Frontal cortex (tissue), 4 donors: ENCODE measurements at places on chromosomes 1 and 21. TPM values are rescaled to one million over a fixed set of nuclear protein-coding genes. Genes with fewer than 3 reads are reported as not detected.

- no peak for DNase-seq
These were observed 71.0 kb upstream of the GNG4 start for GRCh38 chr1:235720544-235720943.

- no peak for DNase-seq
These were observed 36.1 kb downstream of the LRIF1 start for GRCh38 chr1:110927484-110928075.

DNA sequence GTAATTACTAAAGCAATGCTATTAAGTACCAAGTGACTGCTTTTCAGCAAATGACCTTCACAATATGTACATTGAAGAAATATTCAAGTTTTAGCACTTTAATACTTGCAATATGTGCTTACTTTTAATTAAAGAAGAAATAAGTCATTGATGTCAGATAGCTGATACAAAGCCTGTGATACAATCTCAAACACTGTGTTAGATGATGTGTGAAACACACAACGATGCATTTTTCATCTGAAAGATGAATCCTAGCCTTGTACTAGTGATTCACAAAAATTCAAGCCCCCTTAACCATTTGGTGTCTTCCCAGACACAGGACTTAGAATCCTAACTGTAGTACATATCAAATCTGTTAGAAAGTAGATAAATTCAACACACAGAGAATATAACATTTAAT is 724.1 kb upstream of the ADAMTS5 start:
- no peak for DNase-seq

DNA sequence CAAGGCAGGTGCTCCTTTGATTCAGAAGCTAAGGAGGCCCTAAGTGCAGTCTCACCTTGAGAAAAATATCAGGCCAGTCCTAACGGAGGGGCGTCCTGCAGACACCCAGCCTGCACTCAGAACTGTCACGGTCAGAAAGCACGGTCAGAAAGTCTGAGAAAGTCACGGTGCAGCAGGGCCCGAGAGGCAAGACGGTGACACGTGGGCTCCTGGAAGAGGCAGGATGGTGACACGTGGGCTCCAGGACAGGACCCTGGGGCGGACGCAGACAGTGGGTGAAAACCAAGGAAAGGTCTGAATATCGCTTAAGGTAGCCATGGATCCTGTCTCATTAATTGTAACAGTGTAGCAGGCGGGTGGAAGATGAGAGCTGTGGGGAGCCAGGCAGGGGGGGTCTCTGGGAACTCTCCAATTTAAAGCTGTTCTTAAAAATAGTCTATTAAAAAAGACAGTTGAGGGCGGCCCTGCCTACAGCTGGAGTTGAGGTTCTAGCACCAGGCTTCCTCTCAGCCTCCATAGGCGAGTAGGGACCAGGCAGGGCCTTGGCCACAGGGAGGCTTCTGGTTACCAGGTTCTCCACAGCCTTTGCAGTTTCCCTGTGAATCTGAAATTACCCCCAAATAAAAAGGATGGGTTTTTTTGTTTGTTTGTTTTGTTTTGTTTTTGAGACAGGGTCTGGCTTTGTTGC is 65.2 kb downstream of the FAAP20 start:
- no peak for DNase-seq

GRCh38 chr21:14545906-14546480 is at the start of gene SAMSN1:
SAMSN1 (minus strand) TSS chr21:14546315; CDS start chr21:14546261, 54 bp downstream.
- no peak for DNase-seq

DNA sequence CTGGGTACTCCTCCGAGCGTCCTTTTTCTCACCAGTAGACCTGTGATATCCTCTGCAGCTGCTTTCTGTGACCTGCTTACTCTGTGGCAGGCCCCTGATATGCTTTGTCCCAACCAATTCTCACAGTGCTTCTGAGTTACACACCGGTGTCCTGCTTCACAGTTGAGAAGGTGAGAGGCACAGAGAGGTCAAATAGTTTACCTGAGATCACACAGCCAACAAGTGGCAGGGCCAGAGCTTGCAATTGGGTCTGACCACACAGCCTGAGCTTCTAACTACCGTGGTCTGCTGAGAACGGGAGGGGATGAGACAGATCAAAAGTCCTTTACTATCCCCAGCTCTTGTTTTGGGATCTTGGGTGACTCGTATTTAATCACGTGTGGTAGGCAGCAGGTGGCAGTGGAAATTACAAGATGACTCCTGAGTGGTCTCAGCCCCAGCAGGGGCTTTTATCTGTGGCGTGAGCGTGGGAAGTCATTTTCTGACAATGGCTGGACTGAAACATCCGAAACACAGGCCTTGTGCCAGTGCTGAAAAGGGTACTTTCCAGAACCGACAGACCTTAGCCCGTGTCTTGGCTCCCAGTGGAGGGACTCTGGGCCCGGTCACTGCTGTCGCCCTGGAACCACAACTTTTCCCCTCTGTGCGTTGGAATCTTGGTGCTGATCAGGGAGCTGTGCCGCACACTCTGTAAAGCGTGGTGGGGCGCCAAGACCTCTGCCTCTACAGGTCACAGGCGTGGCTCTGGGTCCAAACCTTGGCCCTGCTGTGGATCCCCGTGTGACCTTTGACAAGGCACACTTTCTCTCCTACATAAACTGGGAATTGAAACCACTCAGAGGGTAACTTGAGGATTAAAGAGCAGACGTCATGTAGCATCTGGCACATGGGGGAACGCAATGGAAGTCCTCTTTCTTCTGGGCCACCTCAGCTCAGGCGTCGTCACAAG is 11.9 kb downstream of the THEMIS2 start:
- DNase-seq, result no peak

DNA sequence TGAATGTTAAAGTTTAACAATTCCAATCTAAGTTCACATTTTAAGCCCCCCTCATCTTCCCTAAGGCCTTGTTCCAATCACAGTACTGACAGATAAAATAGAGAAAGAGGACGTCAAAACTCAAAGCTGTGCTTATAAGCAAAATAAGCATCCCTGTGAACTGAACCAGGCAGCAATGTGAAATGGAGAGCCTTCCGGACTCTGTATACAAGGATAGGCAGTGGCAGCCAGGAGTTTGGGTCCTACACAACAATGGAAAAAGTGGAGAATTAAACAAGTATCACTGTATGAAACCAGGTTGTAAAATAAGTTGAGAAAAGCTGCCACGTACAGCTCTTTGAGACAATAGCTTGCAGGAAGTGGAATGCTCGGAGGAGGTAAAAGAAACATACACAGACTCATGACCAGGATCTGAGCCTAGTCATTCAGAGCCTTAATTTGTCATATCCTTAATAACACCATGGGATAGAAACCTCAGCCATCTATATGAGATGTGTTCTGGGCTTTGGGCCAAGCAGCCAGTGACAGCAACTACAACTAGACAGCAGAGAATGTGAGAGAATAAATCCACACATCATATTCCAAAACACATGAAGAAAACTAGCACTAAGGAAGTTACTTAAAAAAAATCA is 55.2 kb upstream of the PALMD start:
- no peak for DNase-seq

- no peak for DNase-seq
These were observed 16.8 kb downstream of the DUSP10 start for GRCh38 chr1:221724931-221725605.

- DNase-seq, result no peak
These were observed 2.7 kb downstream of the GIPC2 start for GRCh38 chr1:78048446-78048845.

DNA sequence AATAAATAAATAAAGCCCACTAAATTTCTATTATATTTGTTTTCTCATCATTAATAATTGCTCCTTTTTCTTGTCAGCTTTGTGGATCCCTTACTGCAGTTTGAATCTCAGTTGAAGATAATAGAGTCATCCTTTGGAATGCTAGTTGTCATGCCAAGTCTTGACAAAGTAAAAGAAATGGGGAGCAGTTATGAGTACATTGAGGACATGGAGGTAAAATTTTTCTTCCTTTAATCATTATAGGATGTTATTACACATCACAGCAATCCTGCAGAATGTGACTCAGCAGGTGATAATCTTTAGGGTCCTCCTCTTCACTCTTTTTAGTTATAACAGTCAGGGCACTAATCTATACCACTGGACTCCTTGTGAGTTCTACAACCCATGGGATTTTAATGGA is 24.1 kb downstream of the MROH9 start:
- no peak for DNase-seq

DNA sequence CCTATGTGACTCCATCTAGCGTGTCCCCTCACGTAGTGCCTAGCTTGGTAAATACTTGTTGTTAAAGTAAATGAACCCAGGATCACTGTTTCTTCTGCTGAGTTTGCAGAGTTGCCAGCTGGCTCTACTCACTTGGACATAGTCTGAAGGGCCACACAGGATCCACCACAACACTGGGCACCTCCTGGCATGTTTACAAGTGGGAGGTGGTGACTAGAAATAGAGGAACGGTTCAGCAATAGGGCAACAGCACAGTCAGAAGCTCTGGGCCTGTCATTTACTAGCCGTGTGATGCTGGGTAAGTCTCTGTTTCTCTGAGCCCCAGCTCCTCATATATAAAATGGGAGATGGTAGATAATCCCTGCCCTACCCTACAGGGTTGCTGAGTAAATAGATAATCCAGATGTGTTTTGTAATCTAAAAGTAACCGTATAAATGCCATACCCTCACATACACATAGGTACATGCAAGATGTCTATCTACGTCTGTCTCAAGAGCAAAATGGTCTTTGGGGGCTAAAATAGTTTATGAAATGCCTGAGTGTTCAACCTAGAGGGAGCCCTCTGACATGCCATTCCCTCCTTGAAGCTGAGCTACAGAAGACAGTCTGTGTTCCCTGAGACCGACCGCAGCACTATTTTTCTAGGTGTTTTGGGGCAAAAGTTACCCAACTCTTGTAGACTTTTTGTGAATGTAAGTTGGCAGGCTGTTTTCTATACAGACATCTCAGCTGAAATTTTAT is 20.5 kb downstream of the RNF220 start:
- DNase-seq, result no peak

DNA sequence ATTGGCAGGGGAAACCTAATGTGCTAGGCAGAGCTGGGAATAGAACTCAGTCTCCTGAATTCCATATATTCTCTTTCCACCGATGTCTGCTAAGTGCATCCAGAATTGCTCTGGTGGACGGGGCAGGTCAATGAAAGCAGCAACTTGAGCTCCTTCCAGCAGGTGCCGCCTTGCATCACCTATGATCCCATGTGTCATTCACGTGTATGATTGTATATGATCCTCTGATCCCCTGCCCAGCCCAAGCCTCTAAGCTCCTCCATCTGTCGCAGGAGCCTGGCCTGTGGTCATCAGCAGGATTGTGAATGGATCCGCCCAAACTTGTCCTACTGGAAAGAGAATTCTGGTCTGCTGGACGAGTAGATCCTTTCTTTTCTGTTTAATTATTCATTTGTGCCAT is 13.1 kb downstream of the ACTA1 start:
- no peak for DNase-seq

- DNase-seq, result no peak
These were observed 147.8 kb upstream of the MAP1LC3C start for GRCh38 chr1:242146652-242147051.

- DNase-seq, result no peak
These were observed 8.8 kb downstream of the ADCY10 start for GRCh38 chr1:167905182-167905581.

DNA sequence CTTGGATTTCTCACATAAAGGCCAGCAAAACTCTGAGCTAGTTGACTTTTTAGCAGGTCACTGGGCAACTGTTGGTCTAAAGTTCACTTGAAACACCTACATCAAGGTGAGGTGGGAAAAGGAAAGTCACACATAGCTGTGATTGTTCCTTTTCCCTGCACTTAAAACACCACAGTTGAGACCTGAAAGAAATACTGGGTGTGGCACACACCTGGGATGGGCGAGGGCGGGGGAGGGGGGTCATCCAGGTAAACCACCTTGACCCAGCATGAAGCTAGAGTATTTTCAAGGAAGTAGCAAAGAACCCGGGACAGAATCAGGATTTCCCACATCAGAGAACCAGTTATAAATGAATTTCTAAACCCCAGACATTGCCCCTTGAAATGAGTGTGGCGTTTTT is 26.4 kb downstream of the ZNF697 start:
- no peak for DNase-seq

- no peak for DNase-seq
These were observed 10.8 kb upstream of the EXTL1 start for GRCh38 chr1:26010825-26011224.

DNA sequence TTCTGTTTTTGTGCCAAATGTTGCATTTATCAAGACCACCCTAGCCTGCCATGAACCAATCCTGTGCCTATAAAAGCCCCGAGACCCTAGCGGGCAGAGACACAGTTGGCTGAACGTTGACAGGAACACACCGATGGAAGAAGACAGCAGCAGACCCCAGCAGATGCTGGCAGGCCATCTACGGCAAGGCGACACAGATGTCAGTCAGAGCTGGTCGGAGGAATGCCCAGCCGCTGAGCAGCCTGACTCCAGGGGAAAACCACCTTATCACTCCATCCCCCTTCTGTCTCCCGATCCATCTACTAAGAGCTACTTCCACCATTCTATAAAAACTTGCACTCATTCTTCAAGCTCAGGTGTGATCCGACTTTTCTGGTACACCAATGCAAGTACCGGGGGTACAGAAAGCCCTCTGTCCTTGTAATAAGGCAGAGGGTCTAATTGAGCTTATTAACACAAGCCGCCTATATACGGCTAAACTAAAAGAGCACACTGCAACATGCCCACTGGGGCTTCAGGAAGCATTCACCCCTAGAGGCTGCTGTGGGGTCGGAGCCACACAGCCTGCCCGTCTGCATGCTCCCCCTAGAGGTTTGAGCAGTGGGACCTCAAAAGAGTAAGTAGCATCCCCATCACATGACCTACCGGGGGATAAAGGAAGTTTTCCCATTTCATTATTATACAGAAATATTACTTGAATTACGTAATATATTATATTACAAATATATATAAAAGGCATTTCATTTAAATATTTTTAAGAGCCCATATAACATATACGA is 1156.3 kb upstream of the B3GALT2 start:
- DNase-seq, result no peak

DNA sequence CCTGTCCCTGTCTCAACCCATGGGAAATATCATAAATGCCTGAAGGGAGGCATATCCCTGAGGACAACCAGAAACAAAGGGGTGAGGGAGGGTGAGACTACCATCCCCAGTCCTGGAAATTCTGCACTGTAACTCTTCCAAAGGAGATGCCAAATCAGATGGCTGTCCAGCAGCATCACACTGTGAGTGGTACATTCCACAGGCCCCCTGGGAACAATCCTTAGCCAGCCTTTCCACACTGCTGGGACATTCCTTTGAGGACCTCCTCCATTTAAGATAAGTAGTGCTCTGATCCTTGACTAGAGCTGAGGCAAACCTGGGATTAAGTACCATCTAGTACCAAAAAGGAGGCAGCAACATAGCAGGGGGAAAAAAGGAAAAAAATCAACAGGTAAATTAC is 10.7 kb downstream of the IVL start:
- no peak for DNase-seq

The BSND gene
- total RNA-seq, result not detected

The NEXN gene
- under 0.01 TPM for total RNA-seq

The CFHR5 gene
- total RNA-seq, result not detected

The TFF2 gene
- not detected for total RNA-seq

The KCNK1 gene
- 4.9 TPM for total RNA-seq

The RAB7B gene
- total RNA-seq, result under 0.01 TPM

The SPATA46 gene
- not detected for total RNA-seq

The WDR64 gene
- not detected for total RNA-seq

The CFHR3 gene
- total RNA-seq, result not detected

The FAM43B gene
- 0.82 TPM for total RNA-seq
